ENCODE measurements at places on chromosomes 2 and 18.

DNA sequence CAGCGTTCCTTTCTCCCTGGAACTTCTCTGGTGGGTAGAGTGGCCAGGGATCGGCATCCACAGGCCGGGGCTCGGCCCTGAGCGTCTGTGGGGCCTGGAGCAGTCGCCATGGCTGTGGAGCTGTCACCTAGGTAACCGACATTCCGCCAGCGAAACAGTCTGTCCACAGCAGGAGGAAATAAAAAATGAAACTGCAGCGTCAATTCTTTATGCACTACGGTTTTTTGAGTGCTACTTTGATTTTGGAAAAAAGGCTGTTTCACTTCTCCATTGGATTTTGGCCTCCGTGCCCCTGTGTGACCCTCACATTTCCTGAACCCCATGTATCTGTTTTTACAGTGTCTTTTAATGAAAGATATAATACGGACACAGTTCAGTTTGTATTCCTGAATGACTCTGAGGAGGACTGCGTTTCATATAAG lies 163.4 kb downstream of the LDLRAD4 start:
- H3K4me1 ChIP-seq = peaks cover 9% of the 10 kb centered on the region
- H3K36me3 ChIP-seq = no peaks in the 10 kb centered on the region
- peaks cover 7% of the 10 kb centered on the region for H3K27me3 ChIP-seq
- no peak overlapping the region for H3K4me3 ChIP-seq

DNA sequence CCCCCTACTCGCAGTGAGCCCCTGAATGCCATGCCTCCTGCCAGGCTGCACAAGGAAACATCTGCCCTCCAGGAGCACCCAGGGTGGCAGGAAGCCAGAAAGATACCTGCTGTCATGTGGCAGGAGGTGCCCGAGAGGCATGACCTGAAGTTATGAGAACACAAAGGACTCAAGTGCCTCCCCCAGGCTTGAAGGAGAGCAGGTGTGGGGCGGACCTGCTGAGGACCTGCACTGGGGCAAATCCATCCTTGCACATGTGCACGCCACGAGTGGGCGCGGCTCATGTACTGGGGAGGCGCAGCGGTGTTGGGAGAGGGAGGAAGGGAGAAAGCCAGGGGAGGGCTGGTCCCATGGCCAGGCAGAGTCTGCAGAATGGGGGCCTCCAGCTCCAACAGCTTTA lies 26.9 kb downstream of the SDC1 start:
- H3K4me1 ChIP-seq = peaks cover 15% of the 10 kb centered on the region
- H3K27me3 ChIP-seq = no peaks in the 10 kb centered on the region
- peak overlapping the region; percentile 33 for H3K27ac ChIP-seq
- peaks cover 6% of the 10 kb centered on the region for H3K36me3 ChIP-seq
- no peak overlapping the region for H3K4me3 ChIP-seq

DNA sequence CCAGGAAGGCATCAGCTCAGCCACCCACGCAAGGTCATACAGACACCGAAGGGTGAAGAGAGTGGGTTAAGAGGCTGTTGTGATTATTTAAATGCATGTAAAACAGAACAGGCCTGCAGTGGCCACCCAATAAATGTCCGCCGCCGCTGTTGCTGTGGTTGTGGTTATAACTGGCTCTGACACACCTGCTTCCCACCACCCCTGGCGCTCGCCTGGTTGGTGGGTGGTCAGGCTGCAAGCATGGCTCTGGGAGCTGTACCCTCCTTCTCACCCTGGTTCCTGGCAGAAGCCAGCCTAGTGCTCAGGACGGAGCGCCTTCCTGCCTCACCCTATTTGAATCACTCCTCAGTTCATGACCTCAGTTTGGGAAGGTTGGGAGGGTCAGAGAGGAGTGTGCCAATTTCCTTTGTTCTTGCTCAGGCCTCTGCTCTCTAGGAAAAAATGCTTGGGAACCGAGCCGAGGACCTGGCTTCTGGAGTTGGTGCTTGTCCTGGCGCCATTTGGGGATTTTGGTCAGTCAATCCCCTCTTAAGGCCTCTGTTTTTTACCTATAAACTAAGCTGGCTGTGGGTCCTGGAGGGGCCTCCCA lies 5.3 kb upstream of the CRYBA2 start:
- peaks cover 16% of the 10 kb centered on the region for H3K27me3 ChIP-seq
- no peak for DNase-seq
- H3K36me3 ChIP-seq = no peaks in the 10 kb centered on the region
- no peak overlapping the region for H3K27ac ChIP-seq
- peaks cover 7% of the 10 kb centered on the region for H3K4me1 ChIP-seq

DNA sequence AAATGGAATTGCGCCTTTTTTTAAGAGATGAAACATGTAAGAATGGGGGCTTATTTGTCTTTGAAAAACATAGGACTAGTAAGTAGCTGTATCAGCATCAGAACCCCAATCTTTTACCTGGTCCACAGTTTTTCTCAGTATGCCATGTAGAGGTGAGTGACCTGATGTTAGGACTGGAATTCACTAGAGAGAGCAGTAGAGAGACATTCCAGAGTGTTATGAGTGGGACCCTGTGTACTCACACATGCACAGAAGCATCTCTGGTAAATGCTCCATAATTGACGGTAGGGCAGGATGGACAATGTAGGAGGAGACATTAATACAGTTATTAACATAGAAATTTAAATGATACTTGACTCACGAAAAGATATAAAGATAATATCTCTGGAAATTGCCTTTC lies 1.4 kb upstream of the GALNT13 start:
- peak overlapping the region; percentile 56 for H3K4me3 ChIP-seq
- H3K27ac ChIP-seq = no peak overlapping the region
- H3K4me1 ChIP-seq = peaks cover 3% of the 10 kb centered on the region
- peaks cover 3% of the 10 kb centered on the region for H3K27me3 ChIP-seq
- no peak for DNase-seq
- H3K36me3 ChIP-seq = peaks cover 4% of the 10 kb centered on the region

- H3K36me3 ChIP-seq = no peaks in the 10 kb centered on the region
- no peaks in the 10 kb centered on the region for H3K4me1 ChIP-seq
- no peak overlapping the region for H3K27ac ChIP-seq
- no peak overlapping the region for H3K4me3 ChIP-seq
Measured at GRCh38 chr2:157334797-157335196, 9.2 kb upstream of the ERMN start.

DNA sequence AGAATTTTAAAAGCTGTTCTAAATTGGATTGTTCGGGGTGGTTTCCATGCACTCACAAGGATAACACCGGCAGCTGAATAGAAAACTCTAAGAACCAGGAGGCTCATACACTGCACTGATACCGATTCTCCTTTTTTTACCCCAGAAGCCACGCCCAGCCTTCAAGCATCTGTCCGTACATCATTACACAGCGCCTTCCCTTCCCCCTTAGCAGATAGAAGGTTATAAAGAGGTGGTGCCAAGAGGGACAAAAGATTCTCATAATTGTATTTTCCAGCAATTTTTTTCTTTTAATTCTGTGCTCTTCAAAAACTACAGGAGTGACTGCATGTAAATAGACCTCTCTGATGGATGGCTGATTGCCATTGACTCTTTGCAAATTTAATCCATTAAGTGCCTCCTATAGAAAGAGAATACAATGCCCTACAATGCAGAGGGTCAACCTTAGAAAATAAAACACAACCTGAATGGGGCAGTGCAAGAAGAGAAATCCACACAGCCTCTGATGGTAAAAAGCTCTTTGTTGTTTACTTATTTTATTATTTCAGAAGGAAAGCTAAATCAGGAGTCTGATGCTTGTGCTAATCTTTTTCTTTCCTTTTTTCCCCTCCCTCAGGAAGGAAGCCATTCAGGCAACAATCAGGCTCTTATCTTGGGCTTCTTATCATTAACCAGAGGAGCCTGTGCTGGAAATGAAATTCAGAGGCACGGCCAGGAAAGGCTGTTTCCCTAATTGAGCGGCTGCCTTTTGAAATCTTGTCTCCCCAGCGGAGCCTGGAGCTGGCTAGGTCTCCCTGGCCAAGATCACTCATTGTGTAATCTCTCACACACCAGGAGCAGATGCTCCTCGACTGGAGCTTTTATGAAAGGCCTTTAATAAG lies 198.9 kb upstream of the NABP1 start:
- peak; percentile 50 for DNase-seq
- H3K27me3 ChIP-seq = peaks cover 3% of the 10 kb centered on the region
- peaks cover 15% of the 10 kb centered on the region for H3K4me1 ChIP-seq
- peak overlapping the region; percentile 48 for H3K4me3 ChIP-seq

DNA sequence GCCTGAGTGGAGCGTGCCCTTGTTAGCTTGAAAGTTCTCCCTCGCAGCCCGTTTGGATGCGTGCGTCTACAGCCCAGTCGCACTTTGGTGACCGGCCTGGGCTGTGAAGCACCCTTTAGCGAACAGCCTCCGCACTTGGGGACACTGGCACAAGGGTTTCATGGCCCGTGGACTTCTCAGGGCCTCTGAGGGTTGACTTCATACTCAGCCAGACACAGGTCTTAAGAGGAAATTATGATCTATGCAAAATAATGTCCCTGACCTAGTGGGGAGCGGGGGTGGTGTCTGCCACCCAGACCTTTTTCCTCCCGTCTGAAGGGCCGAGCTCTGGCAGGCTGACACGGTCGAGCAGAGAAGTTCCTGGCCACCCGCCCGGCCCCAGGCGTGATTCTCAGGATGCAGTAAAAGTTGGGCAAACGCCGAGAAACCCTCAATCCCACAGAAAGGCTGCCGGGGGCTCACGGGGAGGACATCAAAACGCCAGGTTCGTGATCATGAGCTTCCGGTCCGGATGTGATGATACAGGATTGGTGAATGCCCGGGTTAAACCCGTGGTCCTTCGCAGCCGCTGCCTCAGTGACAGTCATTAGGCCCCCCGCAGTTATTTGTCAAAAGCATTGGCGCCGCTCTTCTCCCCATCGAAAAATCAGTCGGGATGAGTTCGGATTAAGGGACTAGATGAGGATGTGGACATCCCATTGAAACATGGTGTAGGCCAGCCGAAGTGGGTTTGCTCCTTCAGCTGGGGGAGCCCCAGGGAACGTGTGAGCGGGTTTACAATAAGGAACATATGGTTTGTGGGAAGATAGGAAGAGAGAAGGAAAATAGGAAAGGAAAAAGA lies 3.6 kb upstream of the PAX3 start:
- no peak overlapping the region for H3K27ac ChIP-seq

DNA sequence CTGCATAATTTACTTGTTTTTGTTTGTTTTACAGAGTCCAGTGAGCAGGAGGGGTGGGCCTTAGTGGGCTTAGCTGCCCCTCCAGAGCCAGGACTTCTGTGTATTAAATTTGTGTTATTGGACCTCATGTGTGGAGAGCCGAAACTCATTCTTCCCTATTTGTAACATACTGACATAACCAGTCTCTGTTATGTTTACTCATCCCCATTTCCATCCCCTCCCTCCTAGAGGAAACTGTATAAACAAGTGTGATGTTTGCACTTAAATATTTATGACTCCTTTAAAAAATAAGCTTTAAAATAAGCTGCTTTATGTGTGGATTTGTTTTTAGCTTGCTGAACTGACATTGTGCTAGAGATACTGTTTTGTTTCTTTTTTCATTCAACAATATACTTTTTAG lies 13.8 kb downstream of the ZNF512 start:
- peaks cover 15% of the 10 kb centered on the region for H3K27me3 ChIP-seq
- H3K4me1 ChIP-seq = no peaks in the 10 kb centered on the region
- peaks cover 44% of the 10 kb centered on the region for H3K36me3 ChIP-seq
- H3K4me3 ChIP-seq = no peak overlapping the region
- DNase-seq = no peak
- no peak overlapping the region for H3K27ac ChIP-seq

GRCh38 chr2:69796174-69796573 lies 33.3 kb upstream of the GMCL1 start:
- DNase-seq = no peak
- no peak overlapping the region for H3K4me3 ChIP-seq
- peaks cover 4% of the 10 kb centered on the region for H3K4me1 ChIP-seq
- peaks cover 1% of the 10 kb centered on the region for H3K27me3 ChIP-seq

DNA sequence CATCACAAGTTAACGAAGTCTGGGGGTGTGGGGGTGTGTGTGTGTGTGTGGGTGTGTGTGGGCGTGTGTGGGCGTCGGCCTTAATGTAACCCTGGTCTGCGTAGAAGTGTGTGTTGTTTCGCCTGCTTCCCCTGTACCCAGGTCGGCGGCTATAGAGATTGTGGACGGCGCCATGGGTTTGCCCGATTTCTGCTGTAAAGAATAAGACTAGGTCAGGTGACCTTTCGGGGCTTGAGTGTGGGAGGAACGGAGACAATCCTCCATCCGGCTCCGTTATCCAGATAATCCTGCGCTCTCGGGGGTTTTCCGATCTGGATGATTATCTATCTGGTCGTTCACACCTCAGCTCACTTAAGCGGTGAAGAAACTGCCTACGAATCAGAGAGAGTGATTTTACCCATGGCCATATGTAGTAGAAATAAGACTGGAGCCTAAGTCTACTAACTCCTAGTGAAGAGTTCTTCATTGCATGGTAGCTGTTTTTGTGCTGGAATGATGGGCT lies 543 bp downstream of the HADHB start:
- peak; percentile 47 for DNase-seq
- H3K4me1 ChIP-seq = peaks cover 9% of the 10 kb centered on the region
- H3K27me3 ChIP-seq = no peaks in the 10 kb centered on the region
- peak overlapping the region; percentile 96 for H3K4me3 ChIP-seq
- H3K27ac ChIP-seq = peak overlapping the region; percentile 93

DNA sequence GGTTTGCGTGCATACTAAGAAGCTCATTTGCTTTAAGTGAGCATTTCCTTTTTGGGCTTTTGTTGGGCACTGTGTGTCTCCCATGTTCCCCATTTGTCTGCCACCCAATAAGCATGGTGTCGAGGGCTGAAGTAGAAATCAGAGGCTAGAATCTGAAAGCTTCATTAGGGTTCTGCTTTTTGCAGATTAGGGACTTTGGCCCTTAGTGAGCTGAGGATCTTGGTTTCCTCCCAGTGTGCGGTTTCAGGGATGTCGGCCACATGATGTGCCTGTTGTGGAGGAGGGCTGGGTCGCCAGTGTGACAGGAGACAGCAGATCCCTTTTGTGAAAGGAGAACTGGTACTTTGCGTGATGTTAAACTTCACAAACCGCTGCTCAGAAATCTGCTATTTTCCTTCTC lies 41.1 kb downstream of the PLEKHB2 start:
- peaks cover 22% of the 10 kb centered on the region for H3K4me1 ChIP-seq
- no peak overlapping the region for H3K27ac ChIP-seq
- no peak overlapping the region for H3K4me3 ChIP-seq
- H3K27me3 ChIP-seq = peaks cover 3% of the 10 kb centered on the region
- no peak for DNase-seq

DNA sequence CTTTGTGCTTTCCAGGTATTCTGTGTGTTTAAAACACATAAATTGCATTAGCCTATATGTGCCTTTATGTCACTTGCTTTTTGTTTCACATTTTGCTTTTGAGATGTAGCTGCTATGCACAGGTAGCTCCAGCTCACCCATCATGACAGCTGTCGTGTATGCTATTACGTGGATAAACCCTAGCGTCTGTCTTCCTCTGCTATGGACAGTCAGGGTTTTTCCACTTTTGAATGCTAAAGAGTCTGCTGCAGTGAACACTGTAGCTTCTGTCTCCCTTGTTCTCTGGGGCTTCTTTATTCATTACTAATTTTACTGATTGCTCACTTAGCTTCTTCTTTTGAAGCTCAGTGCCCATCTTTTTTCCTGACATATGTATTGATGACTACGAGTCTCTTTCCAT lies 24.7 kb upstream of the MBP start:
- peaks cover 7% of the 10 kb centered on the region for H3K4me1 ChIP-seq
- H3K36me3 ChIP-seq = peaks cover 4% of the 10 kb centered on the region
- no peak overlapping the region for H3K4me3 ChIP-seq
- no peak for DNase-seq

- DNase-seq = no peak
- H3K4me1 ChIP-seq = peaks cover 21% of the 10 kb centered on the region
- peak overlapping the region; percentile 10 for H3K27ac ChIP-seq
- H3K27me3 ChIP-seq = peaks cover 1% of the 10 kb centered on the region
- H3K4me3 ChIP-seq = no peak overlapping the region
Measured at GRCh38 chr18:76960528-76961035, 138.2 kb downstream of the ZNF236 start.

GRCh38 chr18:68679528-68679927 lies 35.4 kb downstream of the TMX3 start:
- no peaks in the 10 kb centered on the region for H3K27me3 ChIP-seq
- H3K36me3 ChIP-seq = no peaks in the 10 kb centered on the region
- H3K4me3 ChIP-seq = no peak overlapping the region
- no peak for DNase-seq
- no peaks in the 10 kb centered on the region for H3K4me1 ChIP-seq

All from glutamatergic neuron (in vitro differentiated cells).